HS-5 (cell line): ENCODE measurements at places on chromosomes 13 and 19.

- DNase-seq = no peak
These were observed 10.5 kb downstream of the GTPBP3 start for GRCh38 chr19:17347877-17348276.

DNA sequence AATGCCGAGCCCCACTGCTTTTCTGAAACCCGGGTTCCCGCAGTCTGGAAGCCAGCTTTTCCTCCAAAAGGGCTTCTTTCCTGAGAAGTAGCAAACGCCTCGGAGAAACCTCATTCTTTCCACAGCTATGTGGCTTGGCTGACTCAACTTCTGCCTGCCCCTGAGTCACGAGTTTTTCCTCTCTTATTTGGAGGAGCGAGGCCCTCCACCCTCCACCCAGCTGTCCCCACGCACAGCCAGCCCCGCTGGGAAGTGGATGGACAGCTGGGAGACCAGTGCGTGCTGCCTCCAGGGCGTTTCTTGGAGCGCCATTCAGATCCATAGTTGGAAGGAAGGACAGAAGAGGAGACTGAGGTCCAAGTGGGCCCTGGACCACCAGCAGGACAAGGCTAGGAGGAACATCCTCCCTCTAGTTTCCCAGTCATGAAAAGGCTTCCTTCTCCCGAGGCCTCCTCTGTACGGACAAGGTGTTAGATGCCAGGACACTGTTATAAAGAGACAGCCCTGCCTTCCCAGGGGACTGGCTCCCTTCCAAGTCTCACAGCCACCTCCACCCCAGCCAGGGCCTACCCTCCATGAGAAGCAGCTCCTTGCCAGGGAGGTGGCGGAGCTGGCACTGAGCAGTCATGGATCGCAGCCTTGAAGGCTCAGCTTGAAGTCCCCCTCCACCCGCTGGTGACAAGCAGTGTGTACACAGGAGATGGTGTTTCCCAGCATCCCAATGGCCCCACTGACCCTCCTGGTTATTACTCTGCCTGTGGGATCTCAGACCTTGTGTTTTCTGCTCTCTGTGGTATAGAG is 2.5 kb upstream of the PLEKHF1 start:
- DNase-seq = no peak

DNA sequence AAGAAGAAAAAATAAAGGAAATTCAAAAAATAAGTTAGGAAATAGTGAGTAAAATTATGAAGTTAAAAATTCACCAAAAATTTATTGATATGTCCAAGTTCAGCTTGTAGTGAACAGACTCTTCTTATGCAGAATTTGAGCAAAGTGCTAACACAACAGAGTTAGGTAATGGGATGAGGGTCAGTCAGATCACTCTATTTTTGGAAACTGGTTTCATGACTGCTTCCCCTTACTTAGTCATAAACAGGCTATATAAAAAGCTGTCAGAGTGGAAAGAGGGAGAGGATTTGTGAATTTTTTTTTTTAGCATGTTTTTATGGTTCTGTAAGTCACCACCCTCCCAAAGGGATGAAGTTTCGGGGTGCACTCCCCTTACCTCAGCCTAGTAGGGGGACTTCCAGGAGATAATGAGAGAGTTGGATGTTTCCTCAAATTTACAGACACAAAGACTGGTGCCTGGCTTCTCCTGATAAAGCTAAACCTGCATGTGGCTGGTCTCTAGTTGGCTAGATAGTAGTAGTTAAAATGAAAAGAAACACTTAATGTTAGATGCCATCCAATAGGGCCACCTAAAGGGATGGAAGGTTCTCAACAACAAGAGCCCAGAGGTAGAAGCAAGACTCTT is 4.5 kb downstream of the CPB2 start:
- DNase-seq = no peak

DNA sequence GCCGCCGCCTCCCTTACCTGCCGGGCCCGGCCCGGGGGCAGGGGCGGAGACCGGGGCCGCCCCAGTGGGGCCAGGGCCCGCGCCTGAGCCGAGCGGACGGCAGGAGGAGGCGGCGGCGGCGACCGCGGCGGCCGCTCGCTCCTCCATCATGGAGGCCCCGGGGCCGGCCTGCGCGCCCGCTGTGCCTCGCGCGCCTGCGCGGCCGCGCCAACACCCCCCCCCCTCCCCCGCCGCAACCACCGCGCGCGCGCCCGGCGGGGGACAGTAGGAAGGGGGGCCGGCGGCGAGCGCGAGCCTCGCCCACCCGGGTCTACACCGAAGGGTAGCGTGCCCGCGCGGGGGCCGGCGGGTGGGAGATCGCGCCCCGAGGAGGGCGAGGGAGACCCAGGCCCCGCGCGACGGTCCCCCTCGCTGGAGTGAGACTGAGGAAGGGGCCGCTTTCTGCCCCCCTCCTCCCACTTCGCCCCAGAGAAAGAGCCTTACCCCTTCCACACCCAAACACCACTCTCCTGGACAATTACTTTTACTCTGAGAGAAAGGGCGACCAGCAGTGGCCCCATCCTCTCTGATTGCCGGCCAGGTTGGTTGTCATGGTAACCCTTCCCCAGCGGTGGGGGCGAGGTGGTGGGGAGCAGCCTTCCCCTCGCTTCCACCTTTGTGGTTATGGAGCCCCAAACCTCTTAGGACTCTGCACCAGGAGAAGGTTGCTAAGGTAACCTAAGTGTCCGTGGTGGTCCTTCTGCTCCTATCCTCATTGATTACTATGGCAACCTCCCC is at the start of gene STRN4:
STRN4 (minus strand) TSS at position 170 of the 777 bp plus-strand sequence; CDS start at position 150, 20 bp downstream.
- no peak for DNase-seq

DNA sequence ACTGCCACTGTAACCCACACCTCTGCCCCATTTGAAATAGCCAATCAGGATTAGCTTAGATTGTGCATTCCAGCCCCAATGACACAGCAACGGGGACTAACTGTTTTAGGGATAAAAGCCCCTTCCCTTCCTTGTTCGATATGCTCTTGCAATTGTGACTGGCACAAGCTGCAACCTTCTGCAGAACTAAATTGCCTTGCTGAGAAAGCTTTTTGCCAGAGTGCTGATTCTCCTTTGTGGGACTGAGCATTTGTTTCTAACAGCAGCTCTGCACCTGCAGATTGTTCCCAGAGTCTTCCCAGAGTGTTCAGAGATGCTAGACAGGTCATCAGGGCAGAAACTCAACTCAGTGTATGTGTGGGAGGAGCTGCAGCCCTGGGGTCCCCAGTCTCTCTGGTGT is 115.8 kb downstream of the ZNF675 start:
- DNase-seq = no peak

DNA sequence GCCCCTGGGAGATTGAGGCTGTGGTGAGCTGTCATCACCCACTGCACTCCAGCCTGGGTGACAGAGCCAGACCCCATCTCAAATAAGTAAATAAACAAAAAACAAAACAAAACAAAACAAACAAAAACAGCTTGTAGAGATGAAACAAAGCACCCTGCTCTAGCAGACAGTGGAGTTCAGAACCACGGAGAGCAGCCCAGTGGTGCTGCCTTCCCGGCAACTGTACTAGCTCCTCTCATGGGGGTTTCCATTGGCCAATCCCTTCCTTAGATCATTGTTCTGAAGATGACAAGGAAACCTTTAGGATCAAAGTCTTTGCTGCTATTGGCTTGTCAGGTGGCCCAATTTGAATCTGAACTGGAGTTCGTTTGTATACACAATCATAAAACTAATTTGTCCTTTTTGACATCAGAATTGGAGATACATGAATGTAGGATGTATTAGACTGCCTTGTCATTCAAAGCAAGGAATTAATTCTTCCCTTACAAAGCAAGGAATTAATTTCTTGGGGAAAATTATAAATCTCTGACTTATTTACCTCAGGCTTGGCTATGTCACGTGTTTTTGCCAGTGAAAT is 19.7 kb upstream of the SYCN start:
- no peak for DNase-seq

DNA sequence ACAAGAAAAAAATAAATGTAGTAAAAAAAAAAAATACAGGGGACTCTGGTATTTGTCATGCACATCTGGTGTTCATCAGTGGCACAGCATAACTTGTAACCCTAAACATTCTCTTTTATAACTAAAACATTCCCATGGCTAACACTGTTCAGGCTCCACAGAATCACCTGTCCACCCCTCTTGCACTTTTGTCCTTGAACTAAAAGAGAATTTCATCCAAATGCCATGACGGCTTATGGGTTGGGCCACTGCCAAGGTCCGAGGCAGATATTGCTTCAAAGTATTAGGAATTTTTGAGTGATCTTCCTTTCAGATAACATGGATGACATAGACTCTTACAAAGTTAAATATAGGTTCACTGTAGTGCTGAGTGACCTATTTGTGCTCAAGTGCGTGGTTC is 25.7 kb upstream of the SERP2 start:
- no peak for DNase-seq

- DNase-seq = no peak
These were observed 241.3 kb downstream of the KCTD12 start for GRCh38 chr13:76644906-76645305.
